ENCODE measurements at places on chromosomes 3 and 15.

- DNase-seq: no peak
Observed at GRCh38 chr3:133452641-133453319, 52.9 kb downstream of the BFSP2 start.

GRCh38 chr15:68802373-68802772 lies 18.3 kb downstream of the ANP32A start:
- no peak for DNase-seq

DNA sequence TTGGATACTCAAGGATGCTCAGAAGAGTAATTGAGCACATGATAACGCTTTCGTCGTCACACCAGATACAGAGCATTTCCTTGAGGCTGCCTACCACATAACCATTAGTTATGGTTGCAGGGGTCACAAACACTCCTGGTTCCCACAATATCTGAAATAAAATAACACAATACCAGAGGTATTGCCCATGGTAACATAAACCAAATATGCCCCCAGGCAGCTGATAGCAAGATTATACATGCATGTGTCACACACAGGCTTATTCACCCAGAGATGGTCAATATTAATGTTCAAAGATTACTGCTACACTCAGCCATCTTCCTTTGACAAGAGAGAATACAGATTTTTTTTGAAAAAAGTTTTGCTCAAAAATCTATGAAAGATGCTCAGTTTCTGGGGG lies 7.3 kb downstream of the RPL39L start:
- no peak for DNase-seq

DNA sequence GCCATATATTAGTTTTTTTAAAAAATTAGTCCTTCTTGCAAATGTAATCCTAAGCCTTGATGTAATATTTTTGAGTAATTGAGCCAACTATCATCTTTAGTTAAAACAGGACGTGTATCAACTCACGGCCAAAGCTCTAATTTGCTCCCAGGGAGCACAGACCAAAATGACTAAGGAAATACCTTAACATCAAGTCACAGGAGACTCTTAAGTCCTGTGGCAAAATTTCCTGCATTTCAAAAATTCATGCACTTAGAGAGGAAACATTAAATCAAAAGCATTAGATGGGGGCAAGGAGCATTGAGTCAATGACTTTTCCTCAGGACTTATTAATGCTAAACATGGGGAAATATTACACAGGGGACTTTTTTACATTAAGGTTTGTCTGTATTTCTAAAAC lies 276.0 kb downstream of the MFSD1 start:
- no peak for DNase-seq

DNA sequence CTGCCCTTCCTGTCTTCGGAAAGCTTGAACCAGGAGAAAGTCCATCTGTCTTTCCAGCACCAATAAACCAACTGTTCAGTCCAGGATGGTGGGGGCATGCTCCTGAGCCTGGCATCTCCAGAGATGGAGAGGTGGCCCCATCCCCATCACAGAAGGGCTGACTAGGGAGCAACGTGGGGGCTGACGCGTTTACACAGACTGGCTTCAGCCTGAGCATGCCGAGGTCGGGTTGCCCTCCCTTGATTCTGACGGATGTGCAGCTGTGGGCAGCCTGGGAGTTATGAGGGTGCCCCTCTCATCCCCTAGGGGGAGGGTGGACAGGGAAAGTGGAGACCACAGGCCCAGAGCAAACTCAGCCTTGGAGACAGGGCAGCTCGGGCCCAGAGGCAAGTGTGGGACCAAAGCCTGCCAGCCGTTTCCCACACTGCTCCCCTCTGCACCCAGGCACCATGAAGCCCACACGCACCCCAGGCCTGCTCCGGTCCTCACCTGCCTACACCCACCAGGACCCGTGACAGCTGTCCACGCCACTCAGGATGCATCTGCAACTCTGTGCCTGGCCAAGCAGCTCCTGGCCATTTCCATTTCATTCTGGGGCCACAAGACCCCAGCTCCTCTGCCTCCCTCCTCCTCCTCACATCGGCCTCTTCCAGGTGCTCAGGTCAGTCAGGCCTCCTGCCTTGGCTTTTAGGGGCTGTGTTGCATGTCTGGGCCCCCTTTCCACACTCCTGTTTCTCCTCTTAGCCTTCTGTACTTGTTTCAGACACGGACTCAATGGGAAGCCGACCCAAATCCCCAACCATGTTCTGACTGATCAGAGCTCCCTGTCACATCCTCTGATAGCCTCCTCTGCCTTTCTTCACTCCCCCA lies 48.2 kb upstream of the SLC41A3 start:
- DNase-seq: no peak

DNA sequence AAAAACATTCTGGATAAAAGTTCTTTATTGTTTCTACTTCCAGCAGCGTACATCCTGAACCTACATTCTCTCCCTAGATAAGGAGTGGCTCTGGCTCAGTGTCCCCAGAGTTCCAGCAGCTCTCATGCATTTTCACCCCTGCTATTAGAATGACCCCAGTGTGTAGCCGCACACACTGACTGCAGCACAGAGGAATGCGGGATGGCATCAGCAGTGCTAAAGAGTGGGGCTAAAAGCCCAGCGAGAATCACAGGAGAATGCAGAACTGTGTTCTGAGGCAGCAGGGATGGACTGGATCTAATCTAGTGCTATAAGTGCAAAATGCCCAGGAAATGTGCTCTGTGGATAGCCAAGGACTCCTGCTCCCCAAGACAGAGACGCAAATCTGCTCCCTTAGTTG lies 66.4 kb upstream of the TJP1 start:
- DNase-seq: no peak

GRCh38 chr15:92178911-92179310 lies 214.8 kb upstream of the ST8SIA2 start:
- no peak for DNase-seq

GRCh38 chr15:26443321-26443720 lies 329.5 kb downstream of the GABRB3 start:
- no peak for DNase-seq

DNA sequence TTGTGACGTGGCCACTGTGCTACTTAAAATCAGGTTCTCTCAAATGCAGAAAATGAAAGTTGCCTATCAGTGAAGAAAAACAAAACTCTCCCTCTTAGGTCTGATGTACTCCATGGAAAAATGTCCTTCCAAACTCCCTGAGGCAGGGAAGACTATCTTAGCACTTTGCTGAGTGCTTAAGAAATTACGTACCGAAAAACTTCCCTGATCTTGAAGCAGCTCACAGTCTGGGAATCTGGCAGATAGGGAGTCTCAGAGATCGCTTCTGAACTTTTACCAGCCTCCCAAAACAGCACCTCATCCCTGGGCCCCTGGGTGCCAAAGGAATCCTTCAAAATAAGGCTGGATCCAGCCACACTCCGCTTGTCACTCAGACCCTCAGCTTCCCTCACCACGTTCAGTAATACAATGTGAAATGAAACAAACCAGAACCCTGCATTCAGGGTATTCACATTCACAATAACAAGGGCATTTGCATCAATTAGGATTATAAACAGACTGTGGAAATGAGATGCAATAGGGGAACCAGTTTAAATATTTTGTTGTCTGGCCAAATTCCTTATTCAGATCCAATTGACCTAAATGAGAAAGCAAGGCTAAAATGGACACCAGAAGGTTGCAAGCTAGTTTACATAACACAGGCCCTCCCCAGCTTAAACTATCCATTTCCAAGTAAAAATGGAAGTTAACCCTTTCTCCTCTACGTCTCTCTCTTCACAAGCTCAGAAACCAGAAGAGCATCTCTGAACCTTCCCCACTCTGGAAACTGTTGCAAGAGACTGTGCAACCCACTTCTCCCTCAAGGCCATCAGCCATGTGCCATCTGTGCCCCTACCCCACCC lies 20.9 kb downstream of the OSBPL10 start:
- DNase-seq: no peak
